ENCODE measurements at places on chromosomes 3 and 15. TPM values are rescaled to one million over a fixed set of nuclear protein-coding genes. Genes with fewer than 3 reads are reported as not detected.

Gene GUCA1C
- not detected for total RNA-seq

Gene TTLL13
- 0.10 TPM for total RNA-seq

Gene ERICH6
- total RNA-seq: not detected

DNA sequence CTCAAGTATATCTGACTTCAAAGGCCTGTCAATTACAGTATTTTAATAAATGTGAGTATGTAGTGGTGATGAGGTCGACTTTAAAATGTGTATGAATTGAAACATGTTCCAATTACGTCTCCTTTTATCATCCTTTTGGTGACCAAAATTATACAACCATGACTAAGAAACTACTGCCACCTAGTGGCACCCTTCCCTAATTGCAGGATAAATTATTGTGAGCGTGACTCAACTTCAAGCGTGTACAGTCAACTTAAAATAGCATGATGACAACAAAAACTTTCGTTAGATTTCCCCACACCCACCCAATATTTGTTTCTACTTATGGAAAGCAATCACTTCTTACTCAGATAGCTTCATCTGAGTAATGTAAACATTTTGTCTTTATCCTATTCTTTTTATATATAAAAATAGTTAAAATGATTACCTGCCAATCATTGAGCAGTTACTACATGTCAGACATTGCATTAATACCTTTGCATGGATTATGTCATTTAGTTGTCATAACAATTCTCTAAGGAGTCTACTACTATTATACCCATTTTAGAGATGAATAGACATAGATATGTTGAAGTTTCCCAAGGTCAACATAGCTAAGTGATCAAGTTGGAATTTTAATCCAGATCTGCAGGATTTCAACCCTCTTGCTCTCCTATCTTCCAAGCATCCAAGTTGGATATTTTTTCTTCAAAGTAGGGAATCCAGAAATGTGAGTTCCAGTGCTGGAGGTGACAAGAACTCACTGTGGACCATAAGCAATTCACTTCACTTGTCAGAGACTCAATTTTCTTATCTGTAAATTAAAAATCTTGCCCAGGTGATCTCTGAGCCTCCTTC, 106.0 kb downstream of the MEX3B start:
- no peak overlapping the region for H3K27ac ChIP-seq
- no peaks in the 10 kb centered on the region for H3K27me3 ChIP-seq
- no peak for DNase-seq

Gene RPL22L1
- 68.4 TPM for total RNA-seq

DNA sequence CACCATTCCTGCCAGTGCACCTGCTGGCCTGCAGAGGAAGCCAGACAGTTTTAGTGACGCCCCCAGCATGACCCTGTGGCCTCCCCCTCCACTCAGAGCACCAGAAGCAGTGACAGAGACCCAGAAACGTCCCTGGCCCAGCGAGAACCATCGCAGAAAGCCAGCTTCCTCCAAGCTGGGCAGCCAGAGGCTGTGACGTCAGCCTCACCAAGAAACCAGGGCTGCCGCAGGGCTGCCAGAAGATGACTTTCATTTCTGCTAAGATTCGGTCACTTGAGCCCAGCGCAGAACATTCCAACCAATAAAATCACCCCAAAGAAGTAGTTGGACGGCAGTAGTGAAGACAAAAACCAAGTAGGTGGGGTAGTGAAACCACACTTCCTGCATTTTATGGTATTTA, 29.6 kb upstream of the RPL32 start:
- no peak overlapping the region for H3K27ac ChIP-seq
- DNase-seq: no peak
- no peaks in the 10 kb centered on the region for H3K4me1 ChIP-seq
- H3K4me3 ChIP-seq: no peak overlapping the region
- H3K36me3 ChIP-seq: no peaks in the 10 kb centered on the region
- no peaks in the 10 kb centered on the region for H3K27me3 ChIP-seq

- no peak overlapping the region for H3K27ac ChIP-seq
- no peaks in the 10 kb centered on the region for H3K27me3 ChIP-seq
- no peak for DNase-seq
- H3K36me3 ChIP-seq: no peaks in the 10 kb centered on the region
- H3K4me3 ChIP-seq: no peak overlapping the region
Observed at GRCh38 chr15:98412852-98413251, 235.5 kb upstream of the IGF1R start.

- peaks cover 3% of the 10 kb centered on the region for H3K27me3 ChIP-seq
- no peak overlapping the region for H3K4me3 ChIP-seq
- H3K27ac ChIP-seq: no peak overlapping the region
- H3K36me3 ChIP-seq: no peaks in the 10 kb centered on the region
Observed at GRCh38 chr15:51647128-51647562, 24.6 kb upstream of the DMXL2 start.

- no peaks in the 10 kb centered on the region for H3K36me3 ChIP-seq
- no peak overlapping the region for H3K27ac ChIP-seq
- H3K4me3 ChIP-seq: no peak overlapping the region
- no peaks in the 10 kb centered on the region for H3K4me1 ChIP-seq
Observed at GRCh38 chr3:13352621-13353131, 67.4 kb downstream of the NUP210 start.

DNA sequence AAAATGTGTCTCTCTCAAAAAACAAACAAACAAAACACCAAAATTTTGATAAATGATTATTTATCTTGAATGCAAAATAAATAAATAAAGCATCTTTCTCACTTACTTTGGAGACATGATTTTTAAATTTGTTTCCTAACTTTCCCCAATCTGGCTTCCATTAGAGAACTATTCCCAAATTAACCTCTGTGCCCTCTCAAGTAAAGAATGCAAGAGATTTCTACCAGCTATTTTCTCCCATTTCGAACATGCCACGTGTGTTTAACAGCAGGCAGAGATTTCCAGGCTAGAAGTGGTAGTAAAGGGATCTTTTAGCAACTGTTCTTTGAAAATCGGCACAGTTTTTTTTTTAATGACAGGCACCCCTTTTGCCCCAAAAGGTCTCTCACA, 269.1 kb downstream of the SHQ1 start:
- no peak overlapping the region for H3K27ac ChIP-seq
- H3K27me3 ChIP-seq: no peaks in the 10 kb centered on the region
- H3K4me1 ChIP-seq: no peaks in the 10 kb centered on the region
- no peak for DNase-seq

DNA sequence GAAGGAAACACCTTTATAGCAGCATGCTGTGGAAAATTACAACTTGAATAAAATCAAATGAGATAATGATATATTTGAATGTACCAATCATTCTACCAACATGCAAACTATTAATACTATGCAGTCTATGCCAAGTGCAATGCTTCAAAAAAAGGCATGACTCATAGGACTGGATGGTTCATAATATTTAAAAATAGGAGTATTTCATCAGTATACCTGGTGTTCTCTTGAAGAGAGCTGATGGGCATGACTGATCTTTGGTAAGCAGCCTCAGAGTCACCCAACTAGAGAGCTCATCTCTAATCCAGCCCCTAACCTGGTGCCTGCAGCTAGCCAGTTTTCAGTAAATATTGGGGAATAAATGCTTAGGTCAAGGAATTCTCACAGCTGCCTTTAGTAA, 434.7 kb upstream of the ARRDC4 start:
- DNase-seq: no peak
- H3K27ac ChIP-seq: no peak overlapping the region
- no peaks in the 10 kb centered on the region for H3K36me3 ChIP-seq

- H3K36me3 ChIP-seq: no peaks in the 10 kb centered on the region
- no peak overlapping the region for H3K27ac ChIP-seq
- H3K27me3 ChIP-seq: no peaks in the 10 kb centered on the region
Observed at GRCh38 chr3:48180531-48181253, 7.5 kb downstream of the CDC25A start.

GRCh38 chr3:107446706-107447105, 69.5 kb downstream of the CCDC54 start:
- H3K36me3 ChIP-seq: no peaks in the 10 kb centered on the region
- H3K27me3 ChIP-seq: no peaks in the 10 kb centered on the region
- no peak for DNase-seq
- H3K4me1 ChIP-seq: no peaks in the 10 kb centered on the region

DNA sequence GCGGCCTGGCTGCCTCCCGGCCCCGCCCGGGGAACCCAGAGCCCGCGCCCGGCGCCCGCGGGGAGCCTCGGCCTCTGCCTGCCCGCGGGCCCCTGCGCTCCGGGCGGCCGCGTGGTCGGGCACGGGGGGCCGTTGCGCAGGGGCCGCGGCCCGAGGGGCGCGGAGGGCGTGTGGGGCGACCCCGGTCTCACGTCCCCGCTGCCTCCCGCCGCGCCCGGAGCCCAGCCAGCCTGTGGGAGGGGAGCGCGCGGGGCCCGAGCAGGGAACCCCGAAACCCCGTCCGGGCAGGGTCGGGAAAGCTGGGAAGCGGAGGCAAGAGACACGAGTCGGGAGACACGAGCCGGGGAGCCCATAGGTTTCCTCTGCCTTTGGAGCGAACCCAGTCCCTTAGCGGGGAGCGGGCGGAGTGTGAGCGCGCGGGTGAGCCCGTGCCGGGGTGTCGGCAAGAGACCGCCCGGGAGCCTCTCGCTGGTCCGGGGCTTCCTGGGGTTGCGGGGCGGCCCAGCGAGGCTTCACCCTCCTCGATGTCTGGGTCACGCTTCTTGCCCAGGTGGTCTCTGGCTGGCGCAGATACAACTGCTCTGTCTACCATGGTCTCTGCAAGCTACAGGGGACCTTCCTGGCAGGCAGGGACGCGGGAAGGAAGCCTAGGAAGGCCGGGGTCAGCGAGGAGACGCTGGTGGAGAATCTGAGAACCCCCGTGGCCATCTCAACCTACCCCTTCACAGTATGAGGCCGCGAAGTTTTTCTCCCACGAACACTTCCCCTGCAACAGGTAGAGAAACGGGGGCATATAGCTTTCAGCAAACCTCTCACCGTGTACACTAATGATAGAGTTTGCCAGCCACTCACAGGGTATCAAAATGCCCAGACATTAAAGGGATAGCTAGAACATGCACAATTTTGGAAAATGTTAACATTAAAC, 586 bp downstream of the LRRK1 start:
- peak overlapping the region; percentile 50 for H3K4me3 ChIP-seq
- DNase-seq: peak; percentile 47
- peaks cover 5% of the 10 kb centered on the region for H3K4me1 ChIP-seq
- H3K36me3 ChIP-seq: no peaks in the 10 kb centered on the region
- H3K27ac ChIP-seq: peak overlapping the region; percentile 58

- H3K36me3 ChIP-seq: no peaks in the 10 kb centered on the region
- no peak overlapping the region for H3K27ac ChIP-seq
- H3K4me3 ChIP-seq: no peak overlapping the region
- H3K27me3 ChIP-seq: no peaks in the 10 kb centered on the region
Observed at GRCh38 chr3:194640829-194641228, 7.6 kb upstream of the TMEM44 start.

DNA sequence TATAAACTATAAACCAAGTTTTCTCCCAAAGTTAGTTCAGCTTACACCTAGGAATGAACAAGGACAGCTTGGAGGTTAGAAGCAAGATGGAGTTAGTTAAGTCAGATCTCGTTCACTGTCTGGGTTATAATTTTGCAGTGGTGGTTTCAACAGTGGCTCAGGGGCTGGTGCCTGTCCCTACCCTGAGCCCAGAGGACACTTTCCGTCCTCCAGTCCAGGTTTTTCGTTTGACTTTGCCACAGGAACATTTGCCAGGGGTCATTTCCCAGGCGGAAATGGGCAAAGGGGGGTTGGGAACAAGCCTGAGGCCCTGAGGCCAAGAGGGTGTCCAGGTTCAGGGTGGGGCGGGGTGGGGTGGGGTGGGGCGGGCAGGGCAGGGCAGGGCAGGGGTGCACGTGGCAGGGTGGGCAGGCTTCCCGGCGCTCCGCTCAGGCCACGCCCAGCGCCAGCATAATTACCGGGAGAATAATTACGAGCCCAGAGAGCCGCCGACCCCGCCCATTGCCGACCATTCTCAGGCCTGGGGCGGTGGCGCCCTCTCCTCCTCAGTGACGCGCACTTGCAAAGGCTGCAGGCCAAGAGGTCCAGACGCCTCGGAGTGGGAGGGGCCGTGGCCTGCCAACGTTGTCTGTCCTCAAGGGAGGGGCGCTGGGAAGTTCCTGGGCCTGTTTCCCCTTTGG, 70.4 kb downstream of the KLF13 start:
- H3K4me1 ChIP-seq: peaks cover under 1% of the 10 kb centered on the region
- no peaks in the 10 kb centered on the region for H3K36me3 ChIP-seq
- H3K27me3 ChIP-seq: no peaks in the 10 kb centered on the region
- no peak overlapping the region for H3K4me3 ChIP-seq
- DNase-seq: peak; percentile 76
- no peak overlapping the region for H3K27ac ChIP-seq

GRCh38 chr15:72706266-72706665, 20.3 kb downstream of the BBS4 start:
- no peaks in the 10 kb centered on the region for H3K27me3 ChIP-seq
- H3K4me3 ChIP-seq: no peak overlapping the region
- no peak for DNase-seq
- no peaks in the 10 kb centered on the region for H3K36me3 ChIP-seq

Gene CCDC39
- 5.4 TPM for total RNA-seq

GRCh38 chr15:82585072-82585471, 44.8 kb upstream of the RPS17 start:
- DNase-seq: no peak
- no peak overlapping the region for H3K27ac ChIP-seq
- H3K27me3 ChIP-seq: no peaks in the 10 kb centered on the region

GRCh38 chr3:189598530-189599225, 32.5 kb upstream of the TP63 start:
- no peak overlapping the region for H3K27ac ChIP-seq
- no peak for DNase-seq
- no peaks in the 10 kb centered on the region for H3K36me3 ChIP-seq
- H3K4me1 ChIP-seq: no peaks in the 10 kb centered on the region
- no peaks in the 10 kb centered on the region for H3K27me3 ChIP-seq
- H3K4me3 ChIP-seq: no peak overlapping the region

Gene RHOV
- total RNA-seq: 0.22 TPM

DNA sequence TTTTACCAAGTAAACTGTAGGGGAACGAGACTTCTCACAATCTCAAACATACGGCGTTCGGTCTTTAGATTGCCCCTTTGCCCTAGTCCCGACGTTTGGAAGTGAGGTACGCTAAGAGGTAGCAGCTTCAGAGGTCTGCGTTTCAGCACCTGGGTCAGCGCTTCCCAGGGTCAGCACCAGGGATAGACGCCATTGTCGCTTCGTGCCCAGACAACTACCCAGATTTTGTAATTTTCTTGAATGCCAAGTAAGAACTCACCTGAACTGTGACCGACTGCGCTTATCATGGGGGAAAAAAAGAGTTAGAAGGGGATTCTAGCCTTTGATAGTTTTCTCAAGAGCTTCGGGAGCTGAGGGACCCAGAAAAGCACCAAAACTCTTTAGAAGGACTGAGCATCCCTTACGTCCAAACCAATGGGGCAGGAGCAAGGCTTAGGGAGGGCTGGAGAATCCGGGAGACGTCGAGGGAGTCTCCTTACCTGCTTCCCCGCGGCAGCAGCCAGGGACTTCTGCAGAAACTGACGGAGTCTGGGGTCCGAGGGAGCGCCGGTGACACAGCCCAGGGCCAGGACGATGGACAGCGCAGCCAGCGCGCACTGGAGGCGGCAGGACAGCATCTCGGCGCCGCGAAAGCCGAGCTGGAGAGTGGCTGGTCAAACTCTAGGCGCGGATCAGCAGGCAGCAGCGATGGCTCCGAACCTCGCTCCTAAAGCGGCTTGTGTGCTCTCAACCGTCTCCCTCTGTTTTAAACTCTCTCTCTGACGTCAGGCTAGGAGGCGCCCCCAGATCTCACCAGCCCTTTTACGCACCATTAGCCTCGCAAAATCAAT, at the start of gene SST:
Gene SST, minus strand, starts transcription at position 720 of the 830 bp plus-strand sequence. Its CDS starts 103 bp downstream, at position 617.
- no peak within 1 kb of the TSS for H3K27ac ChIP-seq
- DNase-seq: peak; percentile 18
- H3K4me1 ChIP-seq: no peaks in the 10 kb centered on the region
- no peak within 1 kb of the TSS for H3K4me3 ChIP-seq
- H3K27me3 ChIP-seq: no peaks in the 10 kb centered on the region
- no peaks in the 10 kb centered on the region for H3K36me3 ChIP-seq
